ENCODE measurements at places on chromosomes 6 and 20. TPM values are rescaled to one million over a fixed set of nuclear protein-coding genes. Genes with fewer than 3 reads are reported as not detected.

GRCh38 chr20:9574181-9574580 is 59.8 kb downstream of the LAMP5 start:
- H3K27ac ChIP-seq, result no peak overlapping the region
- DNase-seq, result no peak
- H3K4me3 ChIP-seq, result no peak overlapping the region
- no peaks in the 10 kb centered on the region for H3K27me3 ChIP-seq
- no peaks in the 10 kb centered on the region for H3K36me3 ChIP-seq

DNA sequence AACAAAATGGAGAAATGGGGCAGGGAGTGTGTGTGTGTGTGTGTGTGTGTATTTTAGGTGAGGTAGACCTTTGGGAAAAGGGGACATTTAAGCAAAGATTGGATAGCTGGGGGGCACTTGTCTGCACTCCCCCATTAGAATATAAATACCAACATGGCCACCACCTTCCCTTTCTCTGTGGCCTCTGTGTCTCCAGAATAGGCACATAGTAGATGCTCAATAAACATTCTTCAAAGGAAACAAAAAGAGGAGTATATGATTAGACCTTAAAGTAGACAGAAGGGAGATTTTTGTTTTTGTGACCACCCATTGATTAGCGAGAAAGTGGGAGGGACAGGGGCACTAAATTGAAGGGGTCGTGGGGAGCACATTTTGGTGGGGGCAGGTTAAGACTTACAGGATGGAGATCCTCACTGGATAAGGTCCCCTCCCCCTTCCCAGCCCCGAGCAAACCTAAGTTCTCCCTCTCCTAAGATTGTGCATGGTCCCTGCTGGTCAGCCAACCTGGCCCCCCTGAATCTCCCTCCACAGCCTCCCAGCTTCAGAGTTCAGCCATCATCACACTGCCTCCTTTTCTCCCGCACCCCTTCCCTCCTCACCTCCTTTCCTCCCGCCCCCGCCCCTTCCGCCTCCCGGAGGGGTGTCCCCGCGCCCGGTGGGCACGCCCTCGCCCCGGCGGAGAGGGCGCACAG is 514 bp upstream of the TSHZ2 start:
- H3K4me1 ChIP-seq, result peaks cover 5% of the 10 kb centered on the region
- no peak for DNase-seq
- H3K4me3 ChIP-seq, result peak overlapping the region; percentile 65
- peak overlapping the region; percentile 97 for H3K27ac ChIP-seq
- H3K27me3 ChIP-seq, result no peaks in the 10 kb centered on the region

DNA sequence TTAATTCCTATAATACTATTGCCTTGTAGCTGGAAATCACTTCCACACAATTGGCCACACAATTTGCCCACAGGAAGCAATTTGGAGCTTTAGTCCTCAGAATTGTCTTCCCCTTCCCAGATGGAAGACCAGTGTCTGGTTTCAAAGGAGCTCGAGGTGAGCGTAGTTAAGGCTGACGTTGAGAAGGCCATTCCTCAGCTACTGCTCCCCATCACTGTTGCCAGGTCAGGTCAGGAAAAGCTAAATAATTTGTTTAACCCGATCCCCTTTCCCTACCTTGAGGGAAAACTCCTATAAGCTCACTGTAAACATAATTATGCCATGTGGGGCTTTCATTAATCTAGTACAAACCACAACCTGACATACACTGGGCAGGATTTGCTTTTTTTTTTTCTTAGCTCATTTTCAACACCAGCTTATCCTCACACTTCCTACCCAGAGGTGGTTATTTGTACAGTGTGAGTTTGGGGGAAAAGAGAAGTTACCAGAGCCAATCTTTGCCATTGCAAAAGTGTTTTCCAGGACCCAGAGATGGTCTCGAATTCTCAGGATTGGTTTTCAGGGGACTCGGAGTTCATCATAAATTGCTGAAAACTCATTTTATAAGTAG is 242.7 kb downstream of the CLIC5 start:
- H3K27ac ChIP-seq, result no peak overlapping the region
- no peak for DNase-seq
- no peak overlapping the region for H3K4me3 ChIP-seq
- no peaks in the 10 kb centered on the region for H3K27me3 ChIP-seq
- H3K4me1 ChIP-seq, result no peaks in the 10 kb centered on the region
- H3K36me3 ChIP-seq, result no peaks in the 10 kb centered on the region

DNA sequence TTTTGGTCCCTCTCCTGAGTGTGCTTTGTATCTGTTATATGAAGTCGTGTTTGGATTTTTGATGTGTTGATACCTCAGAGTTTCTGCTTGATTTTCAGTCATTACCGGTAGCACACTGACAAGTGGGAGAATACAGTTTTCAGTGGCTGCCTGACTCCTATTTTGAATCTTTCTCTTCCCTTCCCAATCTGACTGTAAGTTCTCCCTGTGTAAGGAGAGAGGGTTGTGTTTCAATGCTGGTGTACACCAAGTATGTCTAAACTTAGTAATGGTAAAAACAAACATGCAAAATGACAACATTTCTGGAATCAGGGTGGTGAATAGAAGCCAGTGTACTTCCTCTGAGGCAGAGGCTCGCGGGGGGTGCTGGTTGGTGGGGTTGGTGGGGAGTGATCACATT is 103.4 kb downstream of the HIVEP1 start:
- no peak overlapping the region for H3K27ac ChIP-seq
- H3K4me1 ChIP-seq, result peaks cover 9% of the 10 kb centered on the region
- H3K4me3 ChIP-seq, result no peak overlapping the region
- peaks cover 13% of the 10 kb centered on the region for H3K36me3 ChIP-seq

- no peak overlapping the region for H3K4me3 ChIP-seq
- H3K27me3 ChIP-seq, result no peaks in the 10 kb centered on the region
- H3K36me3 ChIP-seq, result no peaks in the 10 kb centered on the region
- H3K27ac ChIP-seq, result no peak overlapping the region
- DNase-seq, result no peak
- H3K4me1 ChIP-seq, result no peaks in the 10 kb centered on the region
Observed at GRCh38 chr6:139800837-139801236, 426.4 kb upstream of the CITED2 start.

DNA sequence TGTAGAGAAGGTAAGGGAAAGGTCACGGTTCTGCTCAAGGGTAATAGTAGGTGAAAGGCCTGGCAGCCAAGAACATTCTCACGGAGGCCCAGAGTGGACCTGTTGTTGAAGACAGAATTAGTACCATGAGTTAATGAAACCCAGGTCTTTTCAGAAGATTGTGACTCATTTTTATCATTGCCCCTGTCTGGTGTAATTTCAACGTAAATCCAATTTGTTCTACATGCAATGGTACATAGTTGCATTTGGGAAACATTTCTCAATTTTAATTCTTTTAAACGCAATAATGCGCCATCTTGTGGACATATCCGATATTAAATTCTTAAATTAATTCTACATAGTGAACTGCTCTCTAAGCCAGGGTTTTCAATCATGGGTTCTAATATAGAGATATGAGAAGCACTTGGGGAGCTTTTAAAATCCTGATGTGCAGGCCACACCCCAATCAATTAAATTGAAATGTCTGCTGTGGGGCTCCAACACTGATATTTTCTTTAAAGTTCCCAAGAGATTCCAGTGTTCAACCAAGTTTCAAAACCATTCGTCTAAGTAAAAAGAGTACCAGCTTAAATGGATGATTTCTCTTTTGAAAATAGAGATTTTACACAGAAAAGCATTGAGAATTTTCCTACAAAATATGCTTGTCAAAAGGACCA is 257.4 kb downstream of the PLCB1 start:
- H3K36me3 ChIP-seq, result no peaks in the 10 kb centered on the region
- no peak overlapping the region for H3K4me3 ChIP-seq
- H3K27me3 ChIP-seq, result no peaks in the 10 kb centered on the region
- H3K27ac ChIP-seq, result no peak overlapping the region
- peak; percentile 28 for DNase-seq
- no peaks in the 10 kb centered on the region for H3K4me1 ChIP-seq

DNA sequence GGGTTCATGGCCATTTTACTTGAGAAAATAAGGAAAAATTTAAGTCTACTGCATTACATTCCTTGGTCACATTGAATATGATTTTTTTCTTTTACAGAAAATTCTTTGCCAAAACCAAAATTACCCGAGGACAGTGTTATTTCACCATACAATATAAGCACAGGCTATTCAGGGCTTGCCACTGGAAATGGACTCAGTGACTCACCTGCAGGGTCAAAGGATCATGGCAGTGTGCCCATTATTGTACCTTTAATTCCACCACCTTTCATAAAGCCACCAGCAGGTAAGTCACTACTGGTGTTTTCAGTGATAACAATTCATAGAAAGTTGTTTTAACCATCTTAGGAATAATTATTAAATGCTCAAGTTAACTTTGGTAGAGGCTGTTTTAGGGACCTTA is 16.2 kb downstream of the SOBP start:
- no peaks in the 10 kb centered on the region for H3K36me3 ChIP-seq
- no peak overlapping the region for H3K27ac ChIP-seq
- H3K4me3 ChIP-seq, result no peak overlapping the region

DNA sequence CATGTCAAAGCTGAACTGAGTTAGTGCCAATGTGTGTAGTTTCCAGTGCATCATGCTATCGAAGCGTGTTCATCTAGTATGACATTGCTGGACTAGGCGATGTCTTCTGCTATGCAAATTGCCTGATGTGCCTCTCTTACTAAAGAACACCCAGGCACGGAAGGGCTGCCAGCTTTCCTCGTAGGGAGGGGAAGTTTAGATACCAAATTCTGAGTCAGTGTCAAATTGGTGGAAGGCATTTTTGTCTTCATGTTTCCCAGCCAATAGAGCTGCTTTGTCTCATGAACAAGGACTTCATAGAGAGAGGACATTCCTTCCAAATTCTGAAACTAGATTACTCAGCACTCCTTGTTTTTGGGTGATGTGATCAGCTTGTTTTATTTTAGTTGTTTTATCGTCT is 320.1 kb downstream of the BTBD3 start:
- H3K27ac ChIP-seq, result no peak overlapping the region
- H3K4me1 ChIP-seq, result no peaks in the 10 kb centered on the region
- H3K27me3 ChIP-seq, result no peaks in the 10 kb centered on the region
- DNase-seq, result no peak
- H3K4me3 ChIP-seq, result no peak overlapping the region

GRCh38 chr6:104973404-104973803 is 16.5 kb downstream of the LIN28B start:
- no peaks in the 10 kb centered on the region for H3K36me3 ChIP-seq
- no peak overlapping the region for H3K27ac ChIP-seq
- no peaks in the 10 kb centered on the region for H3K4me1 ChIP-seq
- no peaks in the 10 kb centered on the region for H3K27me3 ChIP-seq
- DNase-seq, result no peak
- no peak overlapping the region for H3K4me3 ChIP-seq

- H3K4me1 ChIP-seq, result no peaks in the 10 kb centered on the region
- no peak overlapping the region for H3K4me3 ChIP-seq
- DNase-seq, result no peak
- no peak overlapping the region for H3K27ac ChIP-seq
Observed at GRCh38 chr6:91442342-91442741, 855.5 kb upstream of the MAP3K7 start.

- H3K27ac ChIP-seq, result no peak overlapping the region
- H3K36me3 ChIP-seq, result peaks cover 4% of the 10 kb centered on the region
- no peak overlapping the region for H3K4me3 ChIP-seq
- DNase-seq, result no peak
Observed at GRCh38 chr6:37369321-37370201, 15.8 kb downstream of the RNF8 start.

DNA sequence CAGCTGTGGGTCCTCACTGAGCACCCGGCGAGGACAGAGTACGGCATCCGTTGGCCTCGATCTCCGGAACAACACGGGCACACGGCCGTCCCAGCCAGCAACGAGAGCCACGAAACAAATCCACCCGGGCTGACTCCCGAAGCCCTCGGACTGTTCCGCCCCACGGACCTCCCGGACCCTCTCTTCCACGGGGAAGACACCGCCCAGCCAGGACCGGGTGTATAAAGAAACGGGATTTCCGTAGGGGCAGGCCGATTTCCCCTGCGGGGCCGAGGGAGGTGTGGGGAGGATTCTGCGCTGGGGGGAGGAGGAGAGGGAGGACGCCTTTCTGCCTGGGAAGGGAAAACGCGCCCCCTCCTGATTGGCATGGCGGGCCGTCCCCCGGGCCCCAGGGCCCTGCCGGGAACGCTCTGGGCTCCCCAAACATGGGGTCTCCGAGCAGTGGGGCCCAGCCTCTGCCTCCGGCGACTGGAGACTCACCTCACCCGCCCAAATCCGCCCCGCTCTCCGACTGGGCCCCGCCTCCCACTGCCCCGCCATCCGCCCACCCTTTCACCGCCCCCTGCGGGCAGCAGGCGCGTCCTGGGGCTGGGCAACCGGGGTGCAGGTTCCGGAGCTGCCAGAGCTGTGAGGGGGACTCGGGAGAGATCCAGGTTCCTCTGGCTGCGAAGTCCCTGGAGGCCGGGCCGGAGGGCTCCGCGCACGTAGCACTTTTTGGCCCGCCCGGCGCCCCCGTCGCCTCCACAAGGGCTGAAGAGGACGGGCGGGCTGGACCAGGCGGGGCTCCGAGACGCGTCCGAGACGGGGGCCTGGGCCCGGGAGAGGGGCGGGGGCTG is 679 bp upstream of the PPDPF start:
- peaks cover 11% of the 10 kb centered on the region for H3K4me1 ChIP-seq
- no peaks in the 10 kb centered on the region for H3K27me3 ChIP-seq
- no peaks in the 10 kb centered on the region for H3K36me3 ChIP-seq
- peak; percentile 56 for DNase-seq
- peak overlapping the region; percentile 64 for H3K4me3 ChIP-seq

- no peaks in the 10 kb centered on the region for H3K36me3 ChIP-seq
- no peak overlapping the region for H3K27ac ChIP-seq
- DNase-seq, result no peak
- H3K4me1 ChIP-seq, result no peaks in the 10 kb centered on the region
- no peak overlapping the region for H3K4me3 ChIP-seq
- no peaks in the 10 kb centered on the region for H3K27me3 ChIP-seq
Observed at GRCh38 chr6:123551939-123552707, 84.6 kb downstream of the TRDN start.

- H3K4me1 ChIP-seq, result no peaks in the 10 kb centered on the region
- H3K27ac ChIP-seq, result no peak overlapping the region
- DNase-seq, result no peak
- H3K36me3 ChIP-seq, result no peaks in the 10 kb centered on the region
- H3K4me3 ChIP-seq, result no peak overlapping the region
Observed at GRCh38 chr6:38367231-38367630, 272.5 kb downstream of the BTBD9 start.

DNA sequence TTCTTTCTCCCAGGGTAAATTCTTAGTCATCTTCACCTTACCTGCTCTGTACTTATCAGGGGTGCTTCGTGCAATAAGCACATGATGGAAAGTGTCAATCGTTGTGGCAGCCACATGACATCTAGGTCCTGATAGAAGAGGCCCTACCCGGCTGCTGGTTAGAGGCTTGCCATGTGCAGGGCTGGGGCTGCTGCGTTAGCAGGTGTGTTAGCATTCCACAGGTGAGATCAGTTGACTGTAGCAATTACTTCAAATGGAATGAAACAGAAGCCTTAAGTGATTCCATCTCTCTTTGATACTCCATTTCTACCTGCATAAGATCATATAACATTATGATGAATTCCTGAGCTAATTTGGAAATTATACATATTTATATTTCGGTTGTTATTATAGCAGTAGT is 127.0 kb downstream of the UST start:
- H3K4me3 ChIP-seq, result no peak overlapping the region
- no peaks in the 10 kb centered on the region for H3K36me3 ChIP-seq

The STMND1 gene
- not detected for total RNA-seq

The OR2B2 gene
- total RNA-seq, result not detected

The POM121L2 gene
- total RNA-seq, result not detected

The OXT gene
- total RNA-seq, result 1.8 TPM

The SHLD1 gene
- total RNA-seq, result 14.2 TPM

The MOG gene
- total RNA-seq, result not detected

The DCDC2 gene
- total RNA-seq, result 0.24 TPM

The PAQR8 gene
- 8.9 TPM for total RNA-seq

The CCR6 gene
- total RNA-seq, result 0.33 TPM

The SOX4 gene
- 11.0 TPM for total RNA-seq

Measured in naive thymus-derived CD4-positive, alpha-beta T cell (primary cell).